ENCODE measurements at places on chromosomes 6 and 20.

GRCh38 chr20:47382746-47383415 is 26.4 kb upstream of the ZMYND8 start:
- no peak for DNase-seq

GRCh38 chr6:29777310-29777709 is 50.3 kb upstream of the HLA-G start:
- DNase-seq, result no peak

DNA sequence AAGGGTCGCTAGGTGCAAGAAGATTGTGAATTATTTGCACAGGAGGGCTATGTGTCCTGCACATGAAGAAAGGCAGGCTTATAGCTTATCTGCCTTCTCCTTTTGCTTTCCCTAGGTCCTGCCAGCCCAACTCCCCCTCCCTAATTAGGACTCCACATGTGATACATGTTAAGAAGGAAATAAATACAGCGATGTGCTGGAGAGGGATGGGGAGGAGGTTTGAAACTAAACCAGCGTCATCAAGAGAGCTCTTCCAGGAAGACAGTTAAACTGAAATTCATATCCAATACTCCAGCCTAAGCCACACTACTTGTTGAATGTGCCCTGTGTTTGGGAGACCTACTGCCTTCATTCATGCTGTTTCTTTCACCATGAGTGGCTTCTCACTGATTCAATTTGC is 34.9 kb upstream of the UTRN start:
- DNase-seq, result no peak

GRCh38 chr6:137413482-137413881 is 80.7 kb downstream of the OLIG3 start:
- DNase-seq, result no peak

DNA sequence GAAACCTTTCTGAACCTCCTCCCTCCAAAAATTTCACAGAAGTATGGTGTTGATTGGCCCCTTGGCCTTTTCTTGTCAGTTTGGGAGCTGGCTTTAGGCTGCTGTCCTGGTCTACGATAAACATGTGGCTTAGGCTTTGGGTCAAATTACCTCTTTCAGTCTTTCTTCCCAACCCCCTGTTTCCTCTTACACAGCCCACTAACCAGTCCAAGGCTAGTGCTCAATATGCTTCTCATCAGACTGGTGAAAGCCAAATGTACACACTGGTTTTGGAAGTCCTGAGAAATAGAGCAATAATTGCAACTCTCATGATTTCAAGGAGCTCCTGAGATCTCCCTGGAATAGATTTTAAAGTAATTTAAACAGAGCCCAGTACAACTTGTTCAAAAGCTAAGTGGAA is 933.7 kb upstream of the GJE1 start:
- peak; percentile 48 for DNase-seq

DNA sequence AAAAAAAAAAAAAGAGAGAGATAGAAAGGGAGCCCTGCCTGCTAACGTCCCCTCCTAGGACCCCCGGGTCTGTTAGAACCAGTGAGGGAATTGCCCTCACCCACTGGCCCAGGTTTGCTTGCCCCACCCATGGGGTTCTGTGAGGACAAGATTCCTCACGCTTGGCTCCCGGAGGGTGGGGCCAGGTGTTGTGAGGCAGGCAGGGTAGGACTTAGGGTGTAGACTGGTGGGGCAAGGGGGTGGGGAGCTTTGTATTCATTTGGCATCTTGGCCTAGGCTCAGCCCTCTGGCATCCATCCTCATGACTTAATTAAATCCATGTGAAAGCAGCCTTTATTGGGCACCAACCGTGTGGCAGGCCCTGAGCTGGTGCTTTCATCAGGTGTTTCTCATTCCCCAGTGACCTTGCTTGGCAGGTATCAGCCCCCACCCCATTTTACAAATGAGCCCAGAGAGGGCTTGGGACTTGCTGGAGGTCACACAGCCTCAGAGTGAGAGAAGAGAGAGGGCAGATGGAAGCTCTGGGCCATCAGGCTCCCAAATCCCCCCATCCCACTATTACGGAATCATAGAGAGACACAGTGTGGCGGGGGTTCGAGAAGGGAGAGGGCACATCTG is 19.0 kb downstream of the RAB44 start:
- no peak for DNase-seq

DNA sequence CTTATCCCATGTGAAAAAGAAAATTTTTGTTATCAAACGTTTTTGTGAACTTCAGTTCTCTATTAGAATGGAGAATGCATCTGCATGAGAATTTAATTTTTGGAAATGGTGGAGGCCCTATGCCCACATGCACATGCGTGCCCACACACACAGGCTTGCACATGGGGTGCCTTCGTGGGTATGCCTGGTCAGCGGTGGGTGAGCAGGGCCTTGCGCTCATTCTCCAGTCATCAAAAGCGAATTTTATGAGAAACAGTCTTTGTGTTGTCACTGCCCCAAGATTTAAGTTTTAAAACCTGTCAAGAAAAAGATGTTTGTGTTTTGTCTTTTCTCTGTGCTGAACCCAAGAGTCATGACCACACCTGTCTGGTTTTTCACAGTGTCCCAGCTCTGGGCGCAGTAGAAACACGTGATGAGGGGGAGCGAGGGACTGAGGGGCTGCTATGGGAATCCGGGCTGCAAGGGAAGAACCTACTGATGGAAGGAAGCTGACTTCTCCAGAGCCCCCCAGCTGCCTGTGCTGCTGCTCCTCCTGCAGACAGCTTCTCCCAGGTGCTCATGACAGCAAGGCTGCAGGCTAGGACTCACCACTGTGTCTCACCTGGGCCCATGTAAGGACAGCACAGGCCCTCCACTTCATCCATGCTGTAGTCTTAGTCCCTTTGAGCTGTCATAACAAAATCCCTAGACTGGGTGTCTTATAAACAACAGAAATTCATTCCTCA is 153.6 kb downstream of the SYCP2 start:
- no peak for DNase-seq

DNA sequence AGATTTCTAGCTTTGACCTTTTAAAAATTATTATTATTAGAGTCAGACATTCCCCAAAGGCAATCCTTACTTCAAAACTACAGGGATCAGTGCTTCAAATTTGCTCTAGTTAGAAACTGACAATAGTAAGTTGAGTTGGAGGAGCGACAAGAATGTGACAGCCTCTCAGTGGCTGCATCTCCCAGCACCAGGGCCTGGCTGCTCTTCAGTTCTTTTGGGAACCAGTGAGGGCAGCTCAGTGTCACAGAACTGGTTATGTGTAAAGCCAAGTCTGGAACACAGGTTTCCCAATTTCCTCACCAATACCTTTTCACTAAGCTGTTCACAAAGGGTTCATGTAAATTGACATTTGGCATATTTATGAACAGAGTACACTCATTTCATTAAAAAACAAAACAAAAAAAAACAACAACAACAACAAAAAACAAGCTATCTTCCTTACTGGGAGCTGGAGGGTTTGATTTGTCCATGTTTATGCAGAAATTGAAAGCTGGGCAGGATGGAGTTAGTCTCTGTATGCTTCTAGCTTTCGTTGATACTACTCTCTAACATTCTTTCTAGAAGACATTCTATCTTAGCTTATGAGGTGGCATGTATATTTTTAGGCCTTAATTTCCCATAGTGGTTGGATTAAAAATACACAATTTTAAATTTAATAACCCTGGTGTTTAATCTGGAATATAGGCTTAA is 95.0 kb downstream of the SAMD5 start:
- DNase-seq, result peak; percentile 44

GRCh38 chr6:116467096-116467495 is 5.9 kb downstream of the CALHM6 start:
- no peak for DNase-seq

- DNase-seq, result no peak
Observed at GRCh38 chr6:21258665-21259064, 334.9 kb upstream of the SOX4 start.

DNA sequence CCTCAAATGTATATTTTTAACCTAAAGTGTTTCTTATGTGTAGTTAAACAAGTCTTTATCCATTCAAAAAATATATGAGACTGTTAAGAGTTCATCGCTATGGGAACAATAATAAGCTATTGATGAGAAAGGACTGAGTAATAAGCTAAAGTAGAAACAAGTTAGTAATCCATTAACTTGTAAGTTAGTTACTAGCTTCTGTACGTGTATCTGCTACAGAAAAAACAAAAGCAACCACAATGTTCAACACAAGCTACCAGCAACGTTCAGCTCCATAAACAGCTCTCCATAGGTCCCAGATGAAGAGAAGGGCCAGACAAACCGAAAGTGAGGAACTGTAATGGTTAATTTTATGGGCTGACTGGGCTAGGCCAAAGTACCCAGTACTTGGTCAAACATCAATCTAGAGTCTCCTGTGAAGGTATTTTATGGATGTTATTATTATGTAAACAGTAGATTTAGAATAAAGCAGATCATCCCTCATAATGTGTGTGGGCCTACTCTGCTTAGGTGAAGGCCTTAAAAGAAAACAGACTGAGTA is 33.8 kb upstream of the FAM135A start:
- no peak for DNase-seq

- peak; percentile 15 for DNase-seq
Observed at GRCh38 chr6:112235956-112236355, 18.4 kb downstream of the LAMA4 start.

DNA sequence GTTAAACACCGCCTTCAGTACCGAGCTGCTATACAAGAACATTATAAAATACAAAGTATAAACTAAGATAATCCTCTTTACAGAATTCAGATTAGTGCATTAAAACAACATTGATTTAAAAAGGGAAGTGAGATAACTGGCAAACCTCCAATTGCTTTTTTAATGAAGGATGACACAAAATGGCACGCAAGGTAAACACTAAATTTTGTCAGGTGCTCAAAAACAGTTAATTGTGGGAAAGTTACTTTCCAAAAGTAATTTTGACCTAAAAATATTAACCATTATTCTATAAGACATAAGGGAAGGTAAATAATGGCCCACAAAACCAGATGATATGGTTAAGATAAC is 53.3 kb downstream of the STX7 start:
- no peak for DNase-seq

- DNase-seq, result no peak
Observed at GRCh38 chr20:37194621-37195417, 15.5 kb upstream of the MROH8 start.

- no peak for DNase-seq
Observed at GRCh38 chr6:88585276-88585692, 378.1 kb downstream of the RNGTT start.

- no peak for DNase-seq
Observed at GRCh38 chr6:133772567-133772966, 116.3 kb upstream of the TCF21 start.

GRCh38 chr6:119128252-119128912 is 49.9 kb upstream of the FAM184A start:
- peak; percentile 76 for DNase-seq

DNA sequence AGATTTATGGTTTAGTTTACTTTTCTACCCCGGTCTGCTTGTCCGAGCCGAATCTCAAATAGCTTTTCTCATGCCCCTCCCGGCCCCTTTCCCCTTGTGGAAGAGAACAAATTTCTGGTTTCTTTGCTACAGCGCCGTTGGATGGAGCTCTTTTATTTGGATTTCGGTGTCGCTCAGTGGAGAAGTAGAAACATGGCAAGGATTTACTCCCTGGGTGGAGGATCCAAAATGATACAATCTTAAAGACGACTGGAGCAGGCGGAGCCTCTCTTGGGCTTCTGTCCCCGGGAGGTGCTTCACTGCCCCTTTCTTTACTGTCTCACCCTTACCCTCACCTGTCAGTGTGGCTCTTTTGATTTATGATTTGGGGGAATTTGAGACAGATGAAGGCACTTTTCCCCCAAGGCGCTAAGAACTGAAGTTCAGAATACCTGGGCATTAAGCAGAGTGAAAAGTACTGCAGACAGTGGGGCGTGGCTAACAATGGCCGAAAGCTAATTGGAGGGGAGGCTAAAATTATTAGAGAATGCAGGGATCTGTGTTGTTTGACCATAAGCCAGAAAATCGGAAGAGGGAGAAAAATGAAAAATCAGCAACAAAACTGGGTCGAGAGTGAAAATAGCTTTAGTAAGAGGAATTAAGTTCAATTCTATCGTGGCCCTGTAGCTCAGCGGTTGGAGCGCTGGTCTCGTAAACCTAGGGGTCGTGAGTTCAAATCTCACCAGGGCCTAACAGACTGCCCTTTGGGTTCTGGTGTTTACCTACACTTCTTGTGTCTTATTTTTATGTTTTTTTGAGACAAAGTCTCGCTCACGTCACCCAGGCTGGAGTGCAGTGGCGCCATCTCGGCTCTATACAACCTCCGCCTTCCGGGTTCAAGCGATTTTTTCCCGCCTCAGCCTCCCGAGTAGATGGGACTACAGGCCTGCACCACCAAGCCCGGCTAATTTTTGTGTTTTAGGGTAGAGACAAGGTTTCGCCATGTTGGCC is 145.1 kb upstream of the ZNF184 start:
- peak; percentile 72 for DNase-seq

DNA sequence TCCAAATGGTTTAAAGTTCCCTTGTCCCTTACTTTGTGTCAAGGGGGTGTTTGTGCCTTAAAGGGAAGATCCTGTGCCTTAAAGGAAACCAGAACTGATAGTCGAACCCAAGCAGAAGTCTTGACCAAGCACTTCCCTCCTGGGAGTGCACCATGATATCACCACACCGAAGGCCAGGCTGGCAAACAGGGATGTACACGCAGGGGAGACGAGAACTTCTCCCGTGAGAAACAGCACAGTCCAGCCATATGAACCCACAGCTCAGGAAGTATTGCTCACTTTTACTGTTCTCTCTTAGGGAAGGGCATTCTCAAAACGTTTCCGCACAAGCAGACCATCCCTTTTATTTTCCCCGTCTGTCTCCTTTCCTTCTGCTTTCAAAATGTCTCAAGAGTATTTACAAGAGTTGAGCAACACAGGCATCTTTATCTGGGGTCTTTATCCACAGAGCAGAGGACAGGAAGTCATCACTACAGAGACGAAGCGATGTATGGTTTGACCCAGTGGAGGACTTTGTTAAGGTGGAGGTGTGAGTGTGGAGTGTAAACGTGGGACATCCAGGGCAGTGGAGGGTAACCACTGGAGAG is 12.8 kb upstream of the SERPINB1 start:
- DNase-seq, result no peak

GRCh38 chr6:87959083-87959482 is 88.6 kb upstream of the SPACA1 start:
- no peak for DNase-seq

DNA sequence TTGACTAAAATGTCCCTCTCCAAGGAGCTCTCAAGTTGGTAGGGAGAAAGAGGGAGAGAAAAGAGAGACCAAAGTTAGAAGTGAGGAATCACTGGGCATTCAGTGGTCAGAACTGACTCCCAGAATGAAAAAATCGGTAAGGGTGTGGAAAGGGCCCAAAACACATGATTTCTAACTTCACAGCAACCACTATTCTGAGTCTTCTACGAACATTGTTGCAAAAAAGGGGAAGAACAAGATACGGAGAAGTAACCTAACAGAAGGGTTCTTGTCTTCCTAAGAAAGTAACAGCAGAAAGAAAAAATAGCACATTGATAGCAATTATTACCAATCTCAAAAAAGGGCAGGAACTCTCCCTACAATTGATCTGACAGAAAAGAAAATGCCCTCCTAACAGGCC is 65.6 kb downstream of the ATP9A start:
- DNase-seq, result no peak

Measured in adipocyte (in vitro differentiated cells).